GF-D8 (cell line): ENCODE measurements at places on chromosomes 7 and 10.
A peak's percentile ranks its signal among the peaks of the same experiment; 100 is the strongest.

DNA sequence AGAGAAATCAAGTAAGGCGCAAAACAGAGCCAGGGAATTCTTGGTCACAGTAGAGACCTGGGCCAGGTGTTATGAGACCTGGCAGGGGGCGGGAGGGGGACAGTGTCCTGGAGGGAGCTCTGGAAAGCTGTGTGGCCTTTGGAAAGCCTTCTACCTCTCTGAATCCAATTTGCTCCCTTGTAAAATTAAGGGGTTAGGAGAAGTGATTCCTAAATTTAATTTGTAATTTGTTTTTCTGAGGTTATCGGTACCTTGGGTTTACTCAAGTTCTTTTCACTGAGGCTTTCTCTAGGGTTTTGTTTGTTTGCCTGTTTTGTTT, 920.8 kb downstream of the TYW1 start:
- no peak for DNase-seq

DNA sequence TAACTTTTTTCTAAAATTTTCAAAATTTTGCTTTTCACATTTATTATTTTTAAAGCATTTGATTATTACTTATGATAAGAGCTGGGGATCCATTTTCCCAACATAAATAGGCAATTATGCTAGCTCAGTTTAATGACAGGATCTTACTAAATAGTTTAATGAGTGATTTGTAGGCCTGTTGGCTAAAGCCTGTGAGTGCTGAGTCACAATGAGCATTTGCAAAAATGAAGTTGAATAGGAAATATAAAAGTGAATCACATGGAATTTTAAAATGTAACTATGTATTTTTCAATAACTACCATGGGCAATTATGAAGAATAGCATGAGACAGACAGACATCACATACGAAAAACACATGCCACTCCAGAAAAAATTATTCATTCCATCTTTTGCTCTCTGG, 45.1 kb upstream of the ZPBP start:
- DNase-seq: no peak

GRCh38 chr10:114207349-114207748, 28.2 kb downstream of the TDRD1 start:
- no peak for DNase-seq

GRCh38 chr10:91597197-91597881, 35.5 kb downstream of the PPP1R3C start:
- no peak for DNase-seq

- DNase-seq: peak; percentile 80
These were observed 6.1 kb upstream of the VCL start for GRCh38 chr10:73991884-73992245.

DNA sequence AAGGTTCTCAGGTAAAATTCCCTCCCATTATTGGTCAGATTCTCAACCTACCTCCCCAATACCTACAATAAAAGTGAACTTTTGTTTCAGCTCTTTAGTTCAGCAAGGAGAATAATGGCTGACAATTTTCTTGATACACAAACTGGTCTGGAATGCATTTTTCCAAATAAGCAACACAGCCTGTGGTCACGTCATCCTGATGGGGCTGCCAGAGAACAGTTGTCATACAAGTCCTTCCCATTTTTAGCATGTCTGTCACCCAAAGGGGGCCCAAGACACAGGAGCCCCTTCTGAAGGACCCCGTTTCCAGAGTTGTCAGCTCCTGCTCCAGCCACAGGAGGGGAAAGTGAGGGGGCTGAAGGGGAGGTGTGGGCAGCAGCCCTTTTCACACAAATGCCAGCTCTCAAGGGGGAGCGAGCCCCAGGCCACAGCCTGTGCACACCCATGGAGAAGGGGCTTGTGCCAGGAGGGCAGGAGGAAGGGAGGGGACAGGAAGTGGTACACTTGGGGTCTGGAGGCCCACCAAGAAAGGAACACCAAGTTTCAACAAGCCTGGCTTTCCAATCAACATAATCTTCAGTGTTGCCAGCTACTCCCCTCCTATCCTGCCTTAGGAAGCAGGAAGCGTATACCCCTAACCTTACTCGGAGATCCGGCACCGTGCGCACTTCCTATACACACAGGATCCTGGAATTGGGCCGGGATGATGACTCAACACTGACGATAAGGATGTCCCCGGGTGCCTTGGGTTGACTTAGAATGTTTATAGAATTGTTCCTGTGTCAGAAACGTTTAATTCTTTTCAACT, 43.4 kb upstream of the PDLIM1 start:
- no peak for DNase-seq

DNA sequence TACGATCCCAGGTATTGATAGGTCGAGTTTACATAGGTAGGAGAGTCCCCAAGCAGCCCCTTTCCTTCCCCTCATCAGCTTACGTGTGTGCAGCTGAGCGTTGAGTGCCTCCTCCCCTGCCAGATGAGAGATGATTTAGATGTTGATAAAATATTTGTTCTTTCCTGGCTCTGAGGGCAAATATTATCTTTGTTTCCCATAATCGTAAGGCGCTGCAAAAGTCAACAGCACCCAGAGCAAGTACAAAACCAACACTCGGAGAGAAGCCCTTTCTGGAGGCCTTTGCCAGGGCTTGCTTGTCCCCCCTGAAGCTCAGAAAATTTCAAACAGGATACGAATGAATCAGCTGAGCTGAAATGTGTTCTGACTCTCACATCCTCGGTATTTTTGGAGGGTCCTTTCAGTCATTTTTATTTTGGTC, 683.2 kb downstream of the LRMDA start:
- DNase-seq: no peak

DNA sequence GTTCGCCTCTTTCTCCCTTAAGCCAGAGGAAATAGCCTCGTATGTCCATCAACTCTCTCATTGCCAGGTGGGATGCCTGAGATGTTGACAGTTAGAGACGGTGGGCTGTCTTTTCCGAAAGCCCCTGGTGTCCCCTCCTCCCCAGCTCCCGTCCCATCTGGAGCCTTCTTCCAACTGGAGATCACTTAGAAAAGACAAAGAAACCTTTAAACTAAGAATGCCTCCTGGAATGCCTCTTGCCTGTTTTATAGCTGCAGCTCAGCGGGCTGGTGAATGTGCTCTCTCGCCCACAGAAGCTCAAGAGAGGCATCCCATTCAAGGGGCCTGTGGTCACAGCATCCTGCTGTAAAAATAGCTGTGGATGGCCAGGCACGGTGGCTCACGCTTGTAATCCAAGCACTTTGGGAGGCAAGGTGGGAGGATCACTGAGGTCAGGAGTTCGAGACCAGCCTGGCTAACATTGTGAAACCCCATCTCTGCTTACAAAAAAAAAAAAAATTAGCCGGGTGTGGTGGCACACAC, 5.2 kb upstream of the MYL10 start:
- DNase-seq: no peak
